ENCODE measurements at places on chromosomes 11 and 22. TPM values are rescaled to one million over a fixed set of nuclear protein-coding genes. Genes with fewer than 3 reads are reported as not detected.

DNA sequence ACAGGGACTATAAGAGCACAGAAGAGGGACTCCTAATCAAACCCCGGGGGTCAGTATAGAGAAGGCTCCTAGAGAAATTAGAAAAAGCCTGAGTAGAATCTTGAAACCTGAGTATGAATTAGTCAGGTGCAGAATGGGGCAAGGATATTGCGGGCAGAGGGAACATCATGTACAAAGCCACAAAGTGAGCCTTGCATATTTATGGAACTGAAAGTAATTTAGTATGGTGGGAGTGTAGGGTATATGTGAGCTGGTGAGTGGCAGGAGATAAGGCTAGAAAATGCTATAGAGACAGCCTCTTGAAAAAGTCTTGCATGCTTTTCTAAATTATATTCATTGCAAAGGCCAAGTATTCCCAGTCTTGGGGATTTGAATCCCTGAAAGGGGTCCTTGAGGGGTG, 93.7 kb downstream of the STIM1 start:
- DNase-seq: no peak
- H3K27ac ChIP-seq: no peak overlapping the region
- no peak overlapping the region for H3K4me3 ChIP-seq
- no peaks in the 10 kb centered on the region for H3K27me3 ChIP-seq

The OR10D3 gene
- not detected for total RNA-seq

The RGL4 gene
- total RNA-seq: not detected

DNA sequence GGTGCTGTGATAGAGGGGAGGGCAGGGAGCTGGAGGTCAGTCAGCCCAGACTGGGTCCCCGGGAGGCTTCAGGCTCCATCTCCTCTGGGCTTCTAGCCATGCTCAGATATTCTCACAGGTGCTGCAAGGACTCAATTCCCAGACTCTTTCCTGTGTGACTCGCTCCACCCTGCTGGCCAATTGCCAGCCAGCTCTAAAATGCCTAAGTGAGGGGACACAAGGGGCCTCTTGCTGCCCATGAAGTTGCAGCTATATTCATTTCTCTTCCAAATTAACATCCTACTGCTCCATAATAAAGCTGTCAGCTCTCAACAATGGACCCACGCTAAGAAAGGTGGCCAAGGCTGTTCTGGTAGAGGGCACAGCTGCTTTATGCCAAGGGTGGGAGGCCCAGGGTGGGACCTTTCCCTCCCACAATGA, 101.5 kb downstream of the PLEKHA7 start:
- H3K27me3 ChIP-seq: no peaks in the 10 kb centered on the region
- H3K36me3 ChIP-seq: peaks cover 40% of the 10 kb centered on the region
- H3K4me1 ChIP-seq: peaks cover 71% of the 10 kb centered on the region
- H3K27ac ChIP-seq: no peak overlapping the region
- no peak overlapping the region for H3K4me3 ChIP-seq
- peak; percentile 31 for DNase-seq

DNA sequence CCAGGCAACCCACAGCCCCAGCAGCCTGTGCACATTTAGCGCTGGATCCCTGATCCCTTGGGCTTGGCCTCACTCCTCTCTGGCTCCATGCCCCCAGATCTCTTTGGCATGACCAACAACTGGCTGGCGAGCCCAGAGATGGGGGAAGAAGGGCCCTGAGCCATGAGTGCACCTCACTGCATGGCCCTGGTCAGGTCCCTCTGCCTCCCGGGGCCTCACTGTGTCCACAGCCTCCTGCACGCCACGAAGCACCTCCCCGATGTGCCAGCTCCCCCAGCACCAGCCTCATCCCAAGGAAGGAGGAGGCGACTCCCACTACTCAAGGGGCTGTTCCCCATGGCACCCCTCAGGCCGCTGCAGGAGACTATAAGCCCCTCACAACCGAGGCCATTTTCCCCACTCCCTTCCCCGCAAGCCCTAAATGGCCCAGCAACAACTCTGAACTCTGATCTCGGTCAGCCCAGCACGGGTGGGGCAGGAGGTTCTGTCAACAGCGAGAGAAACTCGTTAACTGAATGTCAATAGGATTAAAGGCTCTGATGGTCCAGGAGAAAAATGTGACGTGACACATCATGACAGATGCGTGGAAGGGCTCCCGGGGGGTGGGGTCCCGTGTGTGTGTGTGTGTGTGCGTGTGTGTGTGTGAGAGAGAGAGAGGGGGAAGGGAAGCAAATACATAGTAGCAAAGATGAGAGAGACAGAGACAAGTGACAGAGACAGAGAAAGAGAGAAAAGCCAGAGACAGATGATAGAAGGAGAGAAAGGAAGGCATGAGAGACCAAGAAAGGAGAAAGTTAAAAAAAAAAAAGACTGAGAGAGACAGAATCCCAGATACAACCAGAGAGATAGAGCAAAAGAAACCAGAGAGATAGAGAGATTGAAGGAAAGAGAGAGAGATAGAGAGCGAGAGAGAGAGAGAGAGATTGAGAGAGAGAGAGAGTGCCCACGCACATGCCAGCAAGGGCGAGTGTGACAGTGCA, 28.4 kb upstream of the SYT7 start:
- H3K27me3 ChIP-seq: peaks cover 49% of the 10 kb centered on the region
- peaks cover 14% of the 10 kb centered on the region for H3K4me1 ChIP-seq
- H3K27ac ChIP-seq: no peak overlapping the region
- H3K4me3 ChIP-seq: peak overlapping the region; percentile 1

The SHANK3 gene
- 2.1 TPM for total RNA-seq

DNA sequence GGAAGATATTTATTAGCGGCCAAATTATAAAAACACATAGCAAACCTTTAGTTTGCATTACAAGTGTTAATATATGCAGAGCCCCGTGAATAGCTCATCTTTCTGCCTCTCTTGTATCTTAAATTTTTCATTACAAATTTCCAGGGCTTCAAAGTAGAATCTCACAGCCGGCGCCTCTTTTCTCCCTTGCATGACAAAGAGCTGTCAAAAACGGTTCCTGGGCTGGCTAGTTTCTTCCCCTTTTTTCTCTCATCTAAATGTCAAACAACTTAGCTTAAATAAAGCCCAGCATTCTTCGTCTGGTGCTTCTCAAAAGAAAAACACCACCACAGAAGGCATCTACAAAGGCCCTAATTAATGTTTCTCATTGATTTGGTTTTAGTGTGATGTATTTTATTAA, 253.0 kb downstream of the INSC start:
- no peak overlapping the region for H3K4me3 ChIP-seq
- no peaks in the 10 kb centered on the region for H3K36me3 ChIP-seq
- peaks cover 21% of the 10 kb centered on the region for H3K27me3 ChIP-seq
- H3K27ac ChIP-seq: no peak overlapping the region

GRCh38 chr11:108931168-108931567, 266.3 kb downstream of the DDX10 start:
- H3K27ac ChIP-seq: no peak overlapping the region
- H3K27me3 ChIP-seq: no peaks in the 10 kb centered on the region
- DNase-seq: no peak
- H3K4me1 ChIP-seq: peaks cover 9% of the 10 kb centered on the region

Measured in Calu3 (cell line).